ENCODE measurements at places on chromosomes 11 and 22. TPM values are rescaled to one million over a fixed set of nuclear protein-coding genes. Genes with fewer than 3 reads are reported as not detected.

- H3K27ac ChIP-seq, result no peak overlapping the region
- no peaks in the 10 kb centered on the region for H3K4me1 ChIP-seq
- H3K4me3 ChIP-seq, result no peak overlapping the region
- H3K36me3 ChIP-seq, result no peaks in the 10 kb centered on the region
Observed at GRCh38 chr11:30936491-30936890, 350.3 kb upstream of the MPPED2 start.

- H3K36me3 ChIP-seq, result no peaks in the 10 kb centered on the region
- H3K4me3 ChIP-seq, result no peak overlapping the region
- DNase-seq, result no peak
Observed at GRCh38 chr11:63705526-63705925, 24.2 kb downstream of the RTN3 start.

The YPEL4 gene
- 12.6 TPM for total RNA-seq

The RBMXL2 gene
- total RNA-seq, result not detected

DNA sequence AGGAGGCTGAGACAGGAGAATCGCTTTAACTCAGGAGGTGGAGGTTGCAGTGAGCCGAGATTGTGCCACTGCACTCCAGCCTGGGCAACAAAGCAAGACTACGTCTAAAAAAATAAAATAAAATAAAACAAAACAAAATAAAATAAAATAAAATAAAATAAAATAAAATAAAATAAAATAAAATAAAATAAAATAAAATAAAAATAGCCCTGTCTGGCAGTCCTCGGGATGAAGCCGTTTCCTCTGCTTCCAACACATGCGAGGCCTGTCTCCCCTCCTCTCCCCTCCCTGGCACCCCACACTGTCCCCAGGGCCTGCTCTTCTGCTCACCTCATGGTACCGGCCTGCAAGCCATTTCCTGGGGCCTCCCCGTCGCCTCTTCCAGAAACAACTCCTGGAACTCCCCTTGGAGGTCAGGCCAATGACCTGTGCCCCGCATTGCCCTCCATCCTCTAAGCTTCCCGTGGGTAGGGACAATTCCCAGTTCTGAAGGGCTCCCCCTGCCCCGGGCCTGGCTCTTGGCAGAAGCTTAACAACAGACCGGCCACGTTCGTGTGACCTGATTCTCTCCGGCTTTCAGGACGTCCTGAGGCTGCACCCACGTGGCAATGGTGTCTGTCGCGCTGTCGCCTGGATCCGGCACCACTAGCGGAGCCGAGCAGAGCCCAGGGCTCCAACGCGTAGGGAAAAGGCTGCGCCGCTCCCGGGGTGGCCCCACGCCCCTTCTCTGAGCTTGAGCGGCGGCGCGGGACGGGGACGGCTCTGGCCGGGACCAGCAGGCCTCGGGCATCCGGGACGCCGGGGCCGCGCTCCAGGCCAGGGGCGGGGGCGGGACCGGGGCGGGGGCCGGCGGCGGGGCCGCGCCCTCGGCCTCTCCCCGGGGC is 456 bp upstream of the PARVB start:
- H3K27me3 ChIP-seq, result no peaks in the 10 kb centered on the region
- peak overlapping the region; percentile 37 for H3K4me3 ChIP-seq
- peaks cover 5% of the 10 kb centered on the region for H3K4me1 ChIP-seq
- H3K36me3 ChIP-seq, result no peaks in the 10 kb centered on the region

- no peak for DNase-seq
- H3K27me3 ChIP-seq, result no peaks in the 10 kb centered on the region
- no peaks in the 10 kb centered on the region for H3K36me3 ChIP-seq
- H3K27ac ChIP-seq, result no peak overlapping the region
Observed at GRCh38 chr11:62479631-62480201, 60.9 kb downstream of the SCGB1A1 start.

- no peaks in the 10 kb centered on the region for H3K27me3 ChIP-seq
- no peak overlapping the region for H3K4me3 ChIP-seq
- no peak overlapping the region for H3K27ac ChIP-seq
- no peak for DNase-seq
- H3K4me1 ChIP-seq, result no peaks in the 10 kb centered on the region
Observed at GRCh38 chr22:49892226-49892899, 25.9 kb downstream of the ALG12 start.

The KLHL35 gene
- 1.2 TPM for total RNA-seq

The SYT12 gene
- not detected for total RNA-seq

The FGF19 gene
- not detected for total RNA-seq

GRCh38 chr11:13249992-13250391 is 27.6 kb upstream of the BMAL1 start:
- no peaks in the 10 kb centered on the region for H3K36me3 ChIP-seq
- H3K27me3 ChIP-seq, result peaks cover 9% of the 10 kb centered on the region
- no peaks in the 10 kb centered on the region for H3K4me1 ChIP-seq

The MAP6 gene
- not detected for total RNA-seq

The TCN1 gene
- total RNA-seq, result not detected

DNA sequence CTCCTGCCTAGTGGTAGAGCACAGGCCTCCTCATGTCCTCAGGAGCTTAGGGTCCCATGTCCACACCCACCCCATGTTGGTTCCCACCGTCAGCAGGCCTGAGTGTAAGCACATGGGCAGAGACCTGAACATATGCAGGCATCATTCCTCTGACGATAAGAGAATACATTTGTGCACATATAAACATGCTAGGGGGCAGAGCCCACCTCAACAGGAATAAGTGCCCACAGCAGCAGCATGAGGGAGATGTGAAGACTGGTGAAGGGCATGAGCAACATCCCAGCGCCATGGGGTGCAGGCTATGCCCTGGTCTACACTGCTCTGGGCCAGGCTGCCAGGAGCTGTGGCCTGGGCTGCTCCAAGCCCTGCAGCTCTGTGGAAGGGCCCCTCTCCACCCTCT is 16.9 kb downstream of the ADORA2A start:
- H3K4me1 ChIP-seq, result peaks cover 3% of the 10 kb centered on the region
- DNase-seq, result no peak
- no peaks in the 10 kb centered on the region for H3K27me3 ChIP-seq
- peaks cover 11% of the 10 kb centered on the region for H3K36me3 ChIP-seq
- H3K4me3 ChIP-seq, result no peak overlapping the region

The IGLL1 gene
- not detected for total RNA-seq

The P4HA3 gene
- not detected for total RNA-seq

DNA sequence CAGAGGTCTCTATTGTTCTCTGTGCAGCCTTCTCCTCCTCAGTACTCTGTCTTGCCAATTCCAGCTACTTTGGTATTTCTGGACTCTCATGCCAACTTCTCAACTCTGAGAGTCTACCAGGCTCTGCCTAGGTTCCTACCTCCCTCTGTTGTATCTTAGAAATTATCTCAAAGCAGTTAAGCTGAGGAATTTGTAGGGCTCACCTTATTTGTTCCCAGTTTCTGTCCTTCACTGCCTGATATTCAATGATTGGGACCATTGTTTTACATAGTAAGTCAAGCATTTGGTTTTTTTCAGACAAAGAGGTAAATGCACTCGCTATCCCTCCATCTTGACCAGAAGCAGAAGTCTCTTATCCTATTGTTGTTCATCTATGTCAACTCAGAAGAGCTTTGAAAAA is 205.0 kb upstream of the PGR start:
- no peaks in the 10 kb centered on the region for H3K4me1 ChIP-seq
- no peak for DNase-seq

DNA sequence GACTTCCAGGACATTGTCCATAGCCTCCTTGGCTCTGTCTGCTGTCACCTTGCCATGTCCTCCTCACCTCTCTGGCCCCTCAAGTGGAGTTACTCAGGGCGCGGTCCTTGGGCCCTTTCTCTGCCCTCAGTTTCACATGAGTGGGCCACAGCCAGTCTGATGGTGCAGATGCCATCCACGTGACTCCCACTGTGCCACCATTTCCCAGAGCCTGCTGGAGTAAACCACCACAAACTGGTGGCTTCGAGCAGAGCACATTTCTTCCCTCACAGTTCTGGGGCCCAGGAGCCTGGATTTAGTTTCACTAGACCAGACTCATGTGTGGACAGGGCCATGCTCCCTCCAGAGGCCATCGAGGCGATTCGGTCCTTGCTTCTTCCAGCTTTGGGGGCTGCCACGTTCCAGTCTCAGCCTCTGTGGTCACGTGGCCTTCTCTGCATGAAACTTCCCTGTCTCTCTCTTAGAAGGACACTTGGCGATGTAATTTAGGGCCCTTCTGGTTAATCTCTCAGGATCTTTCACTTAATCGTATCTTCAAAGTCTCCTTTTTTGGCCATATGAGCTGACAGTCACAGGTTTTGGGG is 14.6 kb downstream of the SMARCB1 start:
- no peak for DNase-seq
- no peak overlapping the region for H3K27ac ChIP-seq
- peaks cover 9% of the 10 kb centered on the region for H3K36me3 ChIP-seq
- H3K27me3 ChIP-seq, result no peaks in the 10 kb centered on the region

The MMP8 gene
- total RNA-seq, result not detected

GRCh38 chr11:79241852-79242241 is 199.0 kb downstream of the TENM4 start:
- H3K4me3 ChIP-seq, result no peak overlapping the region
- H3K27ac ChIP-seq, result no peak overlapping the region
- no peaks in the 10 kb centered on the region for H3K27me3 ChIP-seq
- no peaks in the 10 kb centered on the region for H3K4me1 ChIP-seq

The SPTY2D1 gene
- 29.2 TPM for total RNA-seq
